ENCODE measurements at places on chromosomes 16 and 17.
A peak's percentile ranks its signal among the peaks of the same experiment; 100 is the strongest.

DNA sequence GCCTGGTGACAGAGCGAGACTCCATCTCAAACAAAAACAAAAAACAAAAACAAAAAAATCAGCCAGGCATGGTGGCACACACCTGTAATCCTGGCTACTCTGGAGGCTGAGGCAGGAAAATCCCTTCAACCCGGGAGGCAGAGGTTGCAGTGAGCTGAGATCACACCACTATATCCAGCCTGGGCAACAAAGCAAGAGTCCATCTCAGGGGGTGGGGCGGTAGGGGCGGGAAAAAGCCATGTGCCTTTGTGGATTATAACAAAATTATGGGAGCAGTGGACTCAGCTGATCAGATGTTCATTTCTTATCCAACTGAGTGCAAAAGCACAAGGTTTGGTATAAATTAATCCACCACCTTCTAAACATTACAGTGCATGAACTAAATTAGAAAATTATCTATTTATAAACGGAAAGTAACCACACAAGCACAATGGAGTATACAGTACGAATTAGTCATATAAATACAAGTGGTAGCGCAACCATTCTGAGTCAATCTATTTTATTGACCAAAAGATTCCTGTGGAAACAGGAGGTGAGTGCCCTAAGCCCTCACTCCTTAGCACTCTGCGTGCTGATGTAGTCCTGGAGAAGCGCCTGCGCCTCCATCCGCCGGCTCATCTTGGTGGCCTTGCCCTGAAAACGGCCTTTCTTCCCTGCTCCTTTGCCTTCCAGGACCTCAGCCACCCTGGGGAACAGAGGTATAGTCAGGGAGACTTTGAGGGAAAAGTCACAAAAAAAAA is 14.0 kb downstream of the AARSD1 start:
- no peak for ATAC-seq

GRCh38 chr17:22411185-22411784 is 719.0 kb downstream of the KCNJ18 start:
- ATAC-seq: peak; percentile 71

GRCh38 chr16:11084484-11084875 is 140.1 kb downstream of the CLEC16A start:
- peak; percentile 51 for ATAC-seq

- no peak for ATAC-seq
These were observed 58.4 kb downstream of the SCNN1G start for GRCh38 chr16:23240994-23241393.

DNA sequence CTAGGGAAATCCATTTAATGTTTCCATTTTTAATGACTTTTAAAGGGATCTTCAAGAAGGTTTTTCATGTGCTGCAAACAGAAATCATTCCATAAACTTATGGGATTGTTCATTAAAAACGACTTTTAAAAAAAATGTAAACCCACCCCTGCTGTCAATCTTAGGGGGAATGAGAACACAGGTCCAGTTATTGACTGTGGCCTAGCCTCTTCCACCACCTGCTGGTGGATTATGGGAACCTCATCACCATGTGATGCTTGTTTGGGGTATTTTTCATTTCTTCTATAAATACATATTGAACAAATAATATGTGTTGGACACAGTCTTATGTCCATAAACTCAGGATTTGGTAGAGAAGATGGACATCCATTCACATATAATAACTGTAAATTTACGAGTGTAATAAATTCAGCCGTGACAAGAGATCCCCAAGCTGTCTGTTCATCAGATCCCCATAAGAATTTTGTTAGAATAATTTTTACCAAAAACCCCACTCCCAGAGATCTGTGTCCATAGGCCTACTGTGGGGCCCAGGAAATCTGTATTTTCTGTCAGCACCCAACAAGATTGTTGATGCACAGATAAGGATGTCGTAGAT is 42.0 kb upstream of the TMC5 start:
- ATAC-seq: peak; percentile 79

Data from SK-N-SH treated with all-trans-retinoic acid at 6 μM for 48 hours (cell line).